ENCODE measurements at places on chromosomes 5 and 9.

DNA sequence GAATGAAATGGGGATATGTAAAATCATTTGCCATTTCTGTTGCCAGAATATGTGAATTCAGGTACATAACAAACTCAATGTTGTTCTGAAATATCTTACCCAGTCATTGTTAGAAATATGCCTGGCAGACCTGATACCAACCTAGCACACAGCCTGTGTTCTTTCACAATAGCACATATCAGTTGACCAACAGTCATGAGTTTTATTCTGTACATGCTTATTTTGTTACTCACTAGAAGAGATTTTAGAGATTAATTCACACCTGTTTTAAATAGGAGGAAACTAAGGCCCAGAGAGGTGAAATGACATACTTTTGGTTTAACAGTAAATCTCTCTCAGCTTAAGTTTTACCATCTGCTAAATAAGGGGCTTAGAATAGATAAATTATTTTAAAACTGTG is 8.4 kb upstream of the PPP1R2B start:
- no peak for DNase-seq

- no peak for DNase-seq
These were observed 179.0 kb downstream of the EBF1 start for GRCh38 chr5:158920736-158921135.

DNA sequence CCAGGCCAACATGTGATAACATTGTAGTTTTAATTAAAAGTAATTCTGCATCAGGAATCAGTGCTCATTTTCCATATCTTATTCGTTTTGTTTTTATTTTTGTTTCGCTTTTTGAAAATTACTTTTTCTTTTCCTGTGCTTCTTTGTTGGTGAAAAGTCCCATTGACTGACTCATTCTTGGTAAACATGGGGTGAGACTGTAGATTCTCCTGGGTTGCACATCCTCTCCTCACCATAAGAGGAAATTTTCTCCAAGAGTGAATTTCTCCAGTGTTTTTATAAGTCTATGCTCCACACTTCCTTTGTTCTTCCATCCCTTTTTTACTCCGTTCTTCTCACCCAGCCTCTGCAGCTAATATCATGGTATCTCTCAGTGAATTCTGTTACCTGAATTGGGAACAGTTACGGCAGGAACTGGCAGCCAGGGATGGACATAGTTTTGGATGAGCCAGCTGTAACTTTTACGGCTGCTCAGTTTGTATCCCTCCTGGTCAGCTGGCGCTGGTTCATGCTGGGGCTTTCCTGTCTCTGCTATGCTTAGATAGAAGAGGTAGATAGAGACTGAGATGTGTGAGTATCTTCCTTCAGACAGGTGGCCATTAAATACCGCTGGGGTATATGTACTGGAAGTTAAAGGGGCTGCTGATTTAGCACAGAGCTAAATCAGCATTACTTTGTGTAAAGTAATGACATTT is 80.0 kb downstream of the MAN2A1 start:
- no peak for DNase-seq

GRCh38 chr9:88383176-88383575 is 5.1 kb upstream of the SPIN1 start:
- no peak for DNase-seq

DNA sequence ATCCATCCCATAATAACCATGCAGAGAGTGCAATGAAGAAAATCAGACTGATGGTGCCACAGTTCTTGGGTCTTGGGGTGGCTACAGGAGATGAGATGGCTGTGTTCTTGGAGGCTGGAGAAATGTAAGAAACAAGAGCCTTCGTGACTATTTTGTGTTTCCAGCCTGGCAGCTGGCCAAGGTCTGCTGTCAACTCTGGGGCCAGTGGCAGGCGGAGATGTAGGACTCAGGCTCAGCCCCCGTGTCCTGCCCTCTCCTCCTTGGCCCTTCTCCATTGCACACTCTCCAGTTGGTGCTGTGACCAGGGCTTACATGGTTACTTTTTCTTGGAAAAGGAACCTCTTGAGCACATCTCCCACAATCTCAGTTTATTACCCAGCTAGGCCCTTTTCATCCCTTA is 235.4 kb downstream of the DMRT2 start:
- DNase-seq = no peak

DNA sequence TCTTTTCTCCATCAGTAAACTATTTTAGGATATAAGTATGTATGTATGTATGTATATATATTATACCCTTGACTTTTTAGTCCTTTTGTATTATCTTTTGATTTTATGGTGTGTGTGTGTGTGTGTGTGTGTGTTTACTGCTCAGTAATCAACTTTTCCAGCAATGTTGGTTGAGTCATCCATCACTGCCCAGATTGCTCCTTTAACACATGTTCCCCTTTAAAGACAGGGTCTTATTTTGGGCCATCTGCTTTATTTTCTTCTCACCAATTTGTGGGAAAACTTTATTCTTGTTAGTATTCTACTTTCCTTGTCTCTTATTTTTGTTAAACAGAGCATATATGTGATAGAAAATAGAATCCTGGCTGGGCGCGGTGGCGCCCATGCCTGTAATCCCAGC is 28.1 kb downstream of the ANKRD33B start:
- no peak for DNase-seq

GRCh38 chr5:169628892-169629291 is 8.2 kb upstream of the DOCK2 start:
- no peak for DNase-seq
